Right kidney (tissue), 9 donors: ENCODE measurements at places on chromosomes 2 and 18.

DNA sequence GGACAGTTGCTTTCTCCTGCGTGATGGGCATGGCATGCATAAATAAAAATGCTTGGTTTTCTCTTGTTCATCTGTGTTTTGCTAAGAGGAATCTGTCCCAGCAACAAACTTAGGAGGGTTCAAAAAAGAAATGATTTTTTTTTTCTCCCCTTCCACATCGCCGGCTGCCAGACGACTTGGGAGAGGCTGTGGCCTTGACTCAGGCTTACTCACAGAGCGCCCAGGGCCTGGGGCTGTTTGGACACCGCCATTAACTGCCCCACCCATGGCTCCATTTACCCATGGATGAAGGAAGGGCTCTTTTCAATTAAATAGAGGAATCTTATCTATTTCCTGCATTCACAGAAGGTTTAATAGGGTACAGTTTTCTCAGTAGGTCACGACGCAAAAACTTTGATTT lies 22.3 kb upstream of the SERPINB5 start:
- DNase-seq, result no peak

DNA sequence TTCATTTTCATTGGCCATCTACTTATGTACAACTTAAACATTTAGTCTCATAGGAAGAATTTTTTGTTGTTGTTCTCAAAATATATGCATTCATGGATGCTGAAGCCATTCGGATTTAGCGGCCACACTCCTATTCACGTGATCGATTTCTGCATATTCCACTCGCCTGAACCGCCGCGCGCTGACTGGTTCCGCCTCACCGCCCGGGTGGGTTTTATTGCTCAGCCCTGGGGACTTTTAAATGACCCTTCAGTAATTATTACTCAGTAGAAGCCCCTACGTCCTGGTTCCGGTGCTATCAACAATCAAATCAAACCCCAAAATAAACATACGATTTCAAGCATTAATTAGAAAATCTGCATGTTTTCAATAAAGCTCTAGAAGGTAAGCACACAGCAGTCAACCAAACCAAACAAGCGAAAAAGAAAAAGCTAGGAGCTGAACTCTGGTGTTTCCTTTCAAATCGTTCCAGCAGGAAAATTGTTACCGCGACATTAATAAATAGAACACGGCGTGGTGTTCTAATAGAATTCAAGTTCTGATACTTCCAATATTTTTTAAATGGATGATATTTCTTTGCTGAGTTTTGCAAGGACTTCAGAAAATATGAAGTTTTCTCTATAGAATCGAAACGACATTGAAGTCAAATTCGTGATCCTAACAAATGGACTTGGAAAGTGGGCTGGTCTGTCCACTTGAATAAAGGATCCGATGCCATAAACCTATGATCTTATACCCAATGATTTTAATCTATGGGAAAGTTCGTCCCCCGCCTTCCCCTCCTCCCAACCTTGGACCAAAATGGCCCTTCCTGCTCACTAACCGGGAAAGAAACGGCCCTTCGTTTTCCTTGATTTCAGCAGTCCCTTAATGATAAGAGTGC lies 9.3 kb downstream of the PAX3 start:
- DNase-seq, result peak; percentile 54

- no peak for DNase-seq
These were observed 1.5 kb upstream of the GEMIN6 start for GRCh38 chr2:38776531-38776930.

DNA sequence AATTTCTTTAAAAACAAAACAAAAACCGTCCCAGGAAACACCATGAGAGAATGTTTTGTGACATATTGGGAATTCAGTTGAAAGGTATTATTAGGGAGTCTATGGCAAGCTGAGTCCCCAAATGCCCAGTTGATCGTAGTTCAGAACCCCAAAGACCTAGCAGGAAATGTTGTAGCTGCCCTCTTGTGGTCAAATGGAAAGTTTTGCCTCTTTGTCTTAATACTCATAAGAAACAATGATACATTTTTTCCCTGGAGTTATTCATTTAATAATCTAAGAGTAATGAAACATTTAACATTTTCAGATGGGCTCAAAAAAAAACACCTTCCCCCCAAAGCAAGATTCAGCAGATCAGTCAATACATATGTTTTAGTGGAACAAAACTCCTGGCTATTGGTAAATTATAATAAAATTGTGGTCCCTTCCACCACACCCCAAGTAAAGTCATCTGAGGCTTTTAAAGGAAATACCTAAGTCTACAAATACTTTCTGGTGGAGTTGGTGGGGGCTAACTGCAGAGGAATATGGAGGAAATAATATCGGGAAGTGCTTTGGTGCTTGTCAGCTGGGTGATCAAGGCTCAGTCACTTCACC lies 37.8 kb upstream of the EFEMP1 start:
- DNase-seq, result peak; percentile 34

- no peak for DNase-seq
These were observed 65.1 kb downstream of the LRP1B start for GRCh38 chr2:142065700-142066099.

DNA sequence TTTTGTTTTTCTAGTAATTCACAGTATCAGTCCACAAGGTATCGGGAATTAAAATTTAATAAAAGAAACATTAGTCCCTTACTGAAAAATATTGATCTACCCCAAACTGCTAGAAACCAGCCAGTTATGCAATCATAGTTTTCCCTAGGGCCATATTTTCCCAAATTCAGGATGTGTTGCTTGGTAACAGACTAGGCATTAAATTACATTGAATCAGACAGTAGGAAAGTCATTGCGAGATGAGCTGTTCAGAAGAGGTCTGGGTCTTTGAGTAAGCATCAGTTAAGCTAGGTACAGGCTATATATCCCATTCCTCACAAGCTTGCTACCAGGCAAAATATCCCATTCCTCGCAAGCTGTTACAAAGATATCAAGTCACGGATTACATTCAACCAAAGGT lies 123.0 kb upstream of the CCDC150 start:
- DNase-seq, result no peak

- no peak for DNase-seq
These were observed 11.6 kb downstream of the KCNH7 start for GRCh38 chr2:162826921-162827320.

GRCh38 chr2:205540036-205540435 lies 142.3 kb upstream of the NRP2 start:
- no peak for DNase-seq

- peak; percentile 84 for DNase-seq
These were observed 140.0 kb downstream of the MEIS1 start for GRCh38 chr2:66574701-66575624.

DNA sequence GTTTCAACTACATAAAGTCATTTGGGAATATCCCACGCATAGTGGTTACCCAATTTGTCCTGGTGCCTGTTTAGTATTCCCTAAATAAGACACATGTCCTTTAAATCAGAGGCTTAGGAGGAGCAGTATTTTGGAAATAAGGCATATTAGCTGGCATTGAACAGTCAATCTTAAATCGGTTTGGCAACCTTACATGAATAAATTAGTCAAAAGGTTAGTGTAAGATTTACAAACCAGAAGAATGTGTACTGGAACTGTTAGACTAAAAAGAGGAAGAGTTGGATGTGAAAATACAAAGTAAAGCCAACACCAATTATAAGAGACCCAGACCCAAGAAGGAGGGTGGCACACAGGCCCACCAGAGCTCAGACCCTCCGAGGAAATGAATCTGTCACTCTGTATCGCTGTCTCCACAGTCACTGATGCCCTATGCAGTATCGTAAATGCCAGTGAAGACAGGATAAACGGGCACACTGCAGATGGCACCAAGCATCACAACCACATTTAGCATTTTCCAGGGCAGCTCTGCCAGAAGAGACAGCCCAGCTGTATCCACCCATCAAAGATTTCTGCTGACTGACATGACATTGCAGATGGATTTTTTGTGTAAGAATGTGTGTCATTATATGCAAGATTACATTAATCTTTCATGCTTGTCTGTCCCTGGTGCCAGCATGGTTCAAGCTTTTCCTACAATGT lies 90.4 kb downstream of the CERKL start:
- no peak for DNase-seq

DNA sequence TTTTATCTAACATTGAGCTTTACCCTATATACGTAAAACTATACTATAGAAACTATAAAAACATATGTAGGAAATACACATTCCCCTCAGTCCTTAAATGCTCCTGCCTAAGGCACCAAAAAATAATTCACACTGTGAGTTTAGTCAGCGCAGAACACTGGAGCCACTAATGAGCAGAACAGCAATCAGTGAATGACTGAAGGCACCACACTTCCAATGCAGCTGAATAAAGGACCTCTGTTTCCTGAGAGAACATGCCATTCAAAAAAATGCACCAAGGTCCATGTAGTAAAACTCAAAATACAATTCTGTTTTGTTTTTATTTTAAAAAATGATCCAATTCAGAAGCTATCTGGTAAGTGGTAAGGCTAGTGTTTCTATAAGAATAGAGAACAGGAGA lies 1280.6 kb upstream of the NRXN1 start:
- DNase-seq, result no peak

- no peak for DNase-seq
These were observed 222.5 kb downstream of the GBX2 start for GRCh38 chr2:235945608-235946140.

DNA sequence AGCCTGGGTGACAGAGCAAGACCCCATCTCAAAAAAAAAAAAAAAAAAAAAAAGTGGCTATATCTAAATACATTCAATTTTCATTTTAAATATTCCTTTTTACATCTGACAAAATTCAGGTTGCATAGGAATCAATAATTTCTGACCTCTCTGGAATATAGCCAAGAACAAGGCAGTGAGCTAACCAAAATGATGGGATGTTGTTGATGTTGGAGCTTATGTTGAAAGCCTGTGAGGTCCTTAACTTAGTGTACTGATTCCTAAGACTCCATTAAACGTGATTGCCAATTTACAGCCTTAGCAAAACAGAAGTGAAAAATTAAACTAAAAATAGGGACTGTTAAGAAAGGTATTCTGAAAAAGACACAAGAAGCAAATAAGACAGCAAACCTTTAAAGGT lies 109.6 kb downstream of the MEP1B start:
- DNase-seq, result no peak

DNA sequence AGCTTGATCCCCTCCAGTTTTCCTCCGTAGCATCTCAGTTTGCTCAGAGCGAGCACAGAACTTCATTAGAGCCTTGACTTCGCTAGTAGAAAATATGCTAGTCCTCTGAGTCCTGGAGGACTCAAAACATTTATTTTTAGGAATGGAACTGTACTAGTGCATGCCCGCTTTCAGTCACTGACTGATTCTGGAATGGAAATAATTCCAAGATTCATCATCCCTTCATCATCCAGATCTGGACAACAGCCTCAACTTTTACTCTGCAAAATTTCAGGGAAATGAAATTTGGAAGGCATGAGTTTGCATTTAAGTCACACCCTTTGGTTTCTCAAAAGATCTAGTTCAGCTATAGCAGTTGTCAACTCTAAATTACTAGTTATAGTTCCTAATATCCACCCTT lies 304.6 kb downstream of the XIRP2 start:
- no peak for DNase-seq

DNA sequence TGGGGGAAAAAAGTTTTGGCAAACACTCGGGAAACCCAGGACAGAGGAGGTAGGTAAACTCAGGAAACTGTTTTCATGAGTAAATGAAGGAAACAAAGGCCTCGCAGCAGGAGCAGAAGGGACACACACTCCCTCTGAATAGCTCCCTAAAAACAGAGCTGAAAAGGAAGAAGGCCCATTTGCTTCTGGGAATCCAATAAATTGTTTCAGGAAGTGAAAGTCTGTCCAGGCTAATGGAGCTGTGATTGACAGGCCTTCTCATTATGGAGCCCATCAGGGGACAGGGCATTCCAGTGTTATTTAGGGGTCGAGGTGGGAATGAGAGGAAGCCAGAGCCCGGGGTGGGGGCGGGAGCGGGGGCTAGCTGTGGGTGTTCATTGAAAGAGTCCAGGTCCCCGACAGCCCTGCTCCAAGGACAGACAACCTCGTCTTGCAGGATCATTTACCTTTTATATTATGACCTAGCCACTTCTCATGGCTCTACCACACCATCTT lies 81.2 kb downstream of the GBX2 start:
- DNase-seq, result no peak

- peak; percentile 81 for DNase-seq
These were observed 8.5 kb downstream of the RAB17 start for GRCh38 chr2:237581751-237582746.

GRCh38 chr2:139529080-139529479 lies 748.9 kb upstream of the NXPH2 start:
- DNase-seq, result peak; percentile 12
